Stimulated activated CD8-positive, alpha-beta memory T cell treated with anti-CD3 and anti-CD28 coated beads, Interleukin-4, amount 100 ng/mL, for 4 hours (primary cell): ENCODE measurements at places on chromosomes 1 and 21.

GRCh38 chr1:150473659-150474058 lies 13.6 kb upstream of the TARS2 start:
- no peak for DNase-seq

DNA sequence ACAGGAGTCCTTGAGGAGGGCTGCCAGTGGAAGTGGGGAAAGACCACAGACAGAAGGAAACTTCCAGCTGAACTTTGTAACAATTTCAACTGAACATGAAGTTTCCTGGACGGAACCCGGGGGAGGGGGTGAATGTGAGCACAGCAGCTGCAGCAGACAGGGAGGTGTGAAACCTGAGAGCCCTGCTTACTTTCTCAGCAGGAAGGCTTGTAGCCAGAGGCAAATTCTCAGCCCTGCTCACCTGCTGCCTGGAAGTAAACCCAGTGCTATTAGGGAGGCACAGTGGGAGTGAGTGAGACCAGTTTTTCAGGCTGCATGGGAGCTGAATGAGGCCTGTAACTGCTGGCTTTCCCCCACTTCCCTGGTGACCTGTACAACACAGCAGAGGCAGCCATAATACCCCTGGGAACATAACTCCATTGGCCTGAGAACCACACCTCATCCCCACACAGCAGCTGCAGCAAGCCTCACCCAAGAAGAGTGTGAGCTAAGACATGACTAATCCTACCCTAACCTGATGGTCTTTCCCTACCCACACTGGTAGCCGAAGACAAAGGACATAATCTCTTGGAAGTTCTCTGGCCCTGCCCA lies 9.6 kb upstream of the SPRR2F start:
- DNase-seq, result no peak

GRCh38 chr1:239389703-239390102 lies 3.3 kb downstream of the CHRM3 start:
- DNase-seq, result no peak

- no peak for DNase-seq
These were observed 857.4 kb downstream of the USP25 start for GRCh38 chr21:16587141-16587581.

GRCh38 chr1:221440658-221441057 lies 301.2 kb downstream of the DUSP10 start:
- no peak for DNase-seq

DNA sequence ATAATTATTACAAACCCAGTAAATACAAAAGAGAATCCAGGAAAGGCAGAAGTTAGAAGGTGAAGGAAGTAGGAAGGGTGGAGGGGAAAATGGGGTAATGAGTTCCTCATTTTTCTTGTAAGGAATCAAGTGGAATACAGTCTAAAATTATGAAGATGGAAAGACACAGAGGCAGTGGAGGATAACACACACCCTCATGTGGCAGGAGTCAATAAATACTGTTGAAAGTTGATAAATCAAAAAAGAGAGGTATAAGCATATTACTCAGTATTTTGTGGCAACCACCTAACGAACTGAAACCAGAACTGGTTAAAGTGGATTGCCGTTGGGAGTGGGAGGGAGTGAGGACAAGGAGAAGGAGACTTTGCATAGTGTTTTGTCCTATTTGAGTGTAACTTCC lies 78.6 kb upstream of the SLC44A3 start:
- DNase-seq, result no peak

DNA sequence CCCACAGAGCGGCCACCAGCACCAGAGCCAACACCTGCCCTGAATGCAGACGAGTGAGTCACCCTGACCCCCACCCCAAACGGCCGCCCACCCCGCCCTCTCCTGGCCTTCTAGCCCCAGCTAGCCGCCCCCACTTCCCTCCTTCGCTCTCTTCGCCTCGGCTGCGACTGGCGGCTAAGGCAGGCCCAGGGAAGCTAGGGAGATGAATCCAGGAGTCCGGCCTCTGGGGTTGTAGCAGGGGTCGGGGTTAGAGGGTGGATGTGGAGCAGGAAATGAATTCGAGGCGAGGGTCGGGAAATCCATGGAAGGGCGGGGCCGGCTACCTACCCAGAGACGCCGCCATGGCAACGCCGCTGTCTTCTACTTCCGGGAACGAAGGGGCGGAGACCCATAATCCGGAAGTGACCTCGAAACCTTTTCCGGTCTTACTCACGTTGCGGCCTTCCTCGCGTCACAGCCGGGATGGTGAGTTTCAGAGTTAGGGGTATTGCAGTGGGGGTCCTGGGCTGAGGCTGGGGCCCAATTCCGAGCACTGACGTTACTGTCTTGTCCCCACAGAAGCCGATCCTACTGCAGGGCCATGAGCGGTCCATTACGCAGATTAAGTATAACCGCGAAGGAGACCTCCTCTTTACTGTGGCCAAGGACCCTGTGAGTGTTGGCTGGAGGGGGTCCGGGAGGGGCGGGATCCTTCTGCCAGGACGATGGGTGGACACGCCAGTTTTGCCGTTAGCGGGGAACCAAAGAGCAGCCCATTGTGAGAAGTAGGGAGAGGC lies at the start of the genes EIF3I and TMEM234:
Gene EIF3I, plus strand, starts transcription at position 428 of the 776 bp plus-strand sequence. Its CDS starts 35 bp downstream, at position 463.
Gene TMEM234, minus strand, starts transcription at position 374 of the 776 bp plus-strand sequence. Its CDS starts 31 bp downstream, at position 343.
- DNase-seq, result peak; percentile 87

DNA sequence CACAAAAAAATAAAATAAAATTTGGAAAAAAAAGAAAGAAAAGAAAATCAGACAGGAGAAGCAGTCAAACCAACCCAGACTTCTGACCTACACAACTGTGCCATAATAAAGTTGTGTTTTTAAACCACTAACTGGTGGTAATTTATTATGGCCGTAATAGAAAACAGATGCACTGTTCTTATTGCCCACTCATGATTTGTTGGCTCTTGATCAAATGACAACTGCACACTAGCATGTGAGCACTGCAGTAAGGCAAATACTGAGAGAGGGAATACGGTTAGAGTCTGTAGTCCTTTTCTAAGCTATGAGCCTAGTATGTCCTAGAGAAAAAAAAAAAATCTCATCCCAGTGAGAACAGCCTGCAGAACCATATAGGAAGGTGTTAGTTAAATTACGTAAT lies 61.2 kb upstream of the TNR start:
- DNase-seq, result no peak

- no peak for DNase-seq
These were observed 80.4 kb downstream of the ADARB1 start for GRCh38 chr21:45154511-45155508.

DNA sequence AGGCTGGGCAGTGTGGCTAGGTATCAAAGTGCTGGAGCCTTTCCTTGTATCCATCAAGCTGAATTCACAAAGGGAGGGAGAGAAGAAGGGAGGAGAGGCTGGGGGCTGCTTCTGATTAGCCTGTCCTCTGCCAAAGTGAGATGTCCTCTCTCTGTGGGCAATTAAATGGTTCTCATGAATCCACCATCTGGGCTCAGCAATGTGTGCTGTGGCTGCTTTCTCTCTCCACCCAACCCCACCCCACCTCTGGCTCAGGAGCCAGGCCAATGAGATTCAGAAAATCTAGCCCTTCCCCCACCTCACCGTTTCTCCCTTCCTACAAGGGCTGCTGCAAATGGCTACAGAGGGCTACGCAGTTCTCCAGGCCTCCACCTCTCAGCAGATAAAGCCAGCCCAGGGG lies 154.6 kb downstream of the TENT5C start:
- DNase-seq, result no peak

DNA sequence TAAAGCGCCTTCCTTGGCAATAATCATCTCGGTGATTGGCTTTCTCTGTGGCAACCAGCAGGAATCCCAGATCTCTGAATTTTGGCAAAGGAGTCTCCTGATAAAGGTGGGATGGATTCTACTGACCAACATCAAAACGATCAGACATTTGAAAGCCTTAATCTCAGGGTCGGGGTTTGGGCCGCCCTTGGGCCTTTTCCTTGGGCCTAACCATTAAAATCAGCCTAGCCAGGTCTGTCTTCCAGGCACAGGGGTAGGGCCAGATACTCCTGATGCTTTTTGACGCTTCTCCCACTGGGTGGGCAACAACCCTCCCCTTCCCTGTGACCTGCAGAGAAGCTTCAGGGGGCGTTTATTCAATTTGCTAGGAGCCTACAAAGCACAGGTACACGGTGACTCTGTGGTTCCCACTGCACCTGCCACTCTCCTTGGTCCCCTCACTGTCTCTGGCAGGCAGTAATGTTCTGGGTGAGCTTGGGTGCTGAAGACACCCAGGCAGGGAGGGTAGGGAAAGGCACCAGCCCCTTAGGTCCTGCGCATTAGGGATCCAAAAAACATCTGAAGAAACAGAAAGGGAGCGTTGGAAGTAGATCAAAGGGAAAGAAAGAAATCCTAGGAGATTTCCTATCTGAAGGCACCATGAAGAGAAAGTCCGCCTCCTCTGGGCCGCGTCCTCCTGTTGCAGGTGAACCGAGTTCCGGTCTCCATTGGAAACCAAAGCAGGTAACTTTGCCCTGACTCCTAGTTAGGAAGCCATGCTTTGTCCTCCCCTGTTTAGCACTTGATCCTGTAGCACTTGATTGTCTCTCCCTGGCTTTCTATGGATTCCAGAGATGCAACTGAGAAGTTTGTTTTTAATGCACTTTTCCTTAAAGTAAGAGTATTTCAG lies 12.3 kb downstream of the RNU1-2 start:
- no peak for DNase-seq

- DNase-seq, result no peak
These were observed 84.9 kb downstream of the PTPN14 start for GRCh38 chr1:214466403-214467077.

DNA sequence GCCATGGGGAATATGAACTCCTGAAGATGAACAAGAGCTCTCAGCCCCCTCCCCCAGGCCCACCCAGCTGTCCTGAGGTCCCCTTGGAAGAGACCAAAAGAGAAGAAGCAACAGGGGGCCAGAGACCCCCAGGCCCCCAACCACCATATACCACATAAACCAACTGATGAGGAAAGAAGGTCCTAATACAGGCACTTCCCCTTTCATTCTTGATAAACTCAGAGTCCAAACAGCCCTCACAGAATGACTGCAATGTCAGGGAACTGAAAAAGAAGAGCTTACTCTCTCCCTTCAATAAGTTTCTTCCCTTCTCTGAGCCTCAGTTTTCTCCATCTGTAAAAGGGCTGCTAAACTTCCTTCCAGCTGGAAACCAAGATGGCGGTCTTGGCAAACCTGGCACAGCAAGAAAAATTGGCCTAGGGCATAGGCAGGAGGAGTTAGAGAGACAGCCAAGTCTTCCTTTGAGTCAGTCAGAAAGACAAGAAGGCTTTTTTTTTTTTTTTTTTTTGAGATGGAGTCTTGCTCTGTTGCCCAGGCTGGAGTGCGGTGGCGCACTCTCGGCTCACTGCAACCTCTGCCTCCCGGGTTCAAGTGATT lies 90.5 kb downstream of the VWA5B1 start:
- no peak for DNase-seq

GRCh38 chr1:104294259-104294658 lies 544.6 kb downstream of the AMY1C start:
- DNase-seq, result no peak

DNA sequence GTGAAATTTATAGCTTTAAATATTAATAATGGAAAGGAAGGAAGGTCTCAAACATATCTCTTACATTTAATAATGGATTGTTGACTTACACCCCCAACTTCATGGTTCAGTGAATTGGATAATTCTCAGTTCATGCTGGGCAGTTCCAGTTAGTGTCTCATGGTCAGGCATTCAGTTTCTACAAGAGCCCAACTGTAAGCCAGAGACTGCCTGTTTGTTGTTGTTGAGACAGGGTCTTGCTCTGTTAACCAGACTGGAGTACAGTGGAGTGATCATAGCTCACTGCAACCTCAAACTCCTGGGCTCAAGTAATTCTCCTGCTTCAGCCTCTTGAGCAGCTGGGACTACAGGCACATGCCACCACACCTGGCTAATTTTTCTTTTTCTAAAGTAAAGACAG lies 5.0 kb upstream of the DMAP1 start:
- no peak for DNase-seq

DNA sequence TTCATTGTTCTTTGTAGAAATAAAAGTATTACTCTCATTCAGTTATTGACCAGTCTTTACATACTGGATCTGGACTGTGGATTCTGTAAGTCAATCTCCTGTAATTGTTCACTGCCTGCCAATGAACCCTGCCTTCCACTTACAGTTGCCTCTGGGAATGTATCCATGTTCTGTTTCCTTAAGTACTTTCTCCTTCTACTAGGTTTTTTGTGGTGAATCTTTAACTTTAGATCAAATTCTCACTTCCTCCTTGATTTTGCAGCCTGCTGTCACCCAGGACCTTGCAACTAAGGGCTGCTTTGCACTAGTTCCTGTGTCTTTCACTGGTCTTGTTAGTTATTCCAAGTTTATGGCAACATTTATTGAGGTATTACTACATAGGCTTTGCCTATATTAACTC lies 28.2 kb upstream of the ANKRD13C start:
- DNase-seq, result no peak

GRCh38 chr1:19828546-19828945 lies 13.5 kb upstream of the RNF186 start:
- no peak for DNase-seq

DNA sequence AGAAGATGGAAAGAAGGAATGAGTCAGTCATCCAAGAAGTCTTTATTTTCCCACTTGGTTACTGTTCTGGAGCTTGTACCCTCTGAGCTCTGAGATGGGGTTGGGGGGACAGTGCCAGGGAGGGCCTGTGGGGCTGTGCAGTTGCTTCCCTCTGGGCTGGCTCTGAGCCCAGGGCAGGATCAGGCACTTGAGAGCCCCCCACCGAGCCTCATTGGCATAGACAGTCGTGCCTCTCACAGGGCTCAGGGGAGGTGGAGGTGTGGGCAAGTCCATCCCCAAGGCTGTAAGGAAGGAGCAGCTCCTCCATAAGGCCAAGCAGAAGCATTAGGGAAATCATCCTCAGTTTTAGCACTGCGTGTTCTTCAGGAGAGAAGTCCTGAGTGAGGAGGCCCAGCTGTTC lies 2.5 kb upstream of the ARL8A start:
- no peak for DNase-seq

DNA sequence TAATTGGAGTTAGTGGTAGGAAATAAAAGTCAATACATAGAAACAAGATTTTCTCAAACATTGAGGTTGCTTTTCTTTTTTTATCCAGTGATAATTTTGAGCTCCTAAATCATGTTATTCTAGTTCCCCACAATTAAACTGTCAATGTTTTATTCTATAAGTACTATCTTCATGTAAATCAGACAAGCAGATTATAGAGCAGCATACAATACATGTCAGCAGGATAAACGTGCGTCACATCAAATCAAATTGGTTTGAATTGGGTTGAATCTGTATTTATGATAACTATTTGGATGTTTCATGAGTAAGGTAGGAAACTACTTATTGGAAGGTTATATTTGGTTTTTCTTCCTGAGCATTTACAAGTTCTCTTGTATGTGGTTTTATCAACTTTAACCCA lies 2028.7 kb downstream of the NCAM2 start:
- DNase-seq, result no peak

GRCh38 chr1:205262731-205263171 lies 35.0 kb downstream of the TMCC2 start:
- DNase-seq, result no peak

- no peak for DNase-seq
These were observed 16.9 kb upstream of the IFNGR2 start for GRCh38 chr21:33386222-33386784.

DNA sequence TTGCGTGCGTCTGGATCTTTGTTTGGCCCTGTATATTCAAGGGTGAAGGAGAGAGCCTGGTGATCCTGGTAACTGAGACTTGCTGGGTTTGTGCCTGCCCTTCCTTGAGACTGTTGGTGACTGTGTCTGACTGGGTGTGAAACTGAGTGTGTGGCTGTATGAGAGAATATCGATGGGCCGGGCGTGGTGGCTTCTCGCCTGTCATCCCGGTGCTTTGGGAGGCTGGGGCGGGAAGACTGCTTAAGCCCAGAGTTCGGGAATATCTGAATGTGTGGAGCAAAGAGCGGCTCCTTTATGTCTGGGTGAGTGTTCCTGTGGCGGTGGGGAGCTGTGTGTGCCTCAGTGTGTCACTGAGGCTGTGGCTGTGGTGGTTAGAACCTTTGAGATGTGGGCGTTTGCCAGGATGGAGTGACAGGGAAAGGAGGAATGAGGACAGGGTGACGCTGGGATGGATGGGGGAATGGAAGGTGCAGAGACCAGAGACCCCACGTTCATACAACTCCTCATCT lies 2.7 kb upstream of the MARCKSL1 start:
- DNase-seq, result no peak
